ENCODE measurements at places on chromosomes 6 and 20. TPM values are rescaled to one million over a fixed set of nuclear protein-coding genes. Genes with fewer than 3 reads are reported as not detected.

DNA sequence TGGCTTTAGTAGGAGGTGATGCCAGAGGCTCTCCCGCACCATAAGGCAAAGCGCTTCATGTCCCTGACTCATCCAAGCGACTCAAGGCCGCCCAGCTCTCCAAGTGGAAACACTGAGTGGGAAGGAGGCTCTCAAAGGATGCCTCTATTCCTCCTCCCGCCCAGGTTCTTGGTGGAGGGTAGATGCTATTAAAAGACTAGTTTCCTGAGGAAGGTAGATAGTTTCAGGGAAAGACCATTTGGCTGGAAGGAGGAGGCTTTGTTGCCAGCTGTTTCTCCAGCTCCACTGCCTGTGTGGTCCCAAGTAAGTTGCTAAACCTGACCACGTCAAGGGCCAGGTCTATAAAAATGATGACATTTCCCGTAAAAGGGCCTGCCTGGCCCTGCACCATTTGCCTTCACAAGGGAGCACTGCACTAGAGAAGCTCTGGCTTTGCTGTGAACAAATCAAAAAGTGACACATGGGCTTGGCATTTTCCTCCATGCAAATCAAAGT is 48.2 kb downstream of the GMDS start:
- no peak for DNase-seq

DNA sequence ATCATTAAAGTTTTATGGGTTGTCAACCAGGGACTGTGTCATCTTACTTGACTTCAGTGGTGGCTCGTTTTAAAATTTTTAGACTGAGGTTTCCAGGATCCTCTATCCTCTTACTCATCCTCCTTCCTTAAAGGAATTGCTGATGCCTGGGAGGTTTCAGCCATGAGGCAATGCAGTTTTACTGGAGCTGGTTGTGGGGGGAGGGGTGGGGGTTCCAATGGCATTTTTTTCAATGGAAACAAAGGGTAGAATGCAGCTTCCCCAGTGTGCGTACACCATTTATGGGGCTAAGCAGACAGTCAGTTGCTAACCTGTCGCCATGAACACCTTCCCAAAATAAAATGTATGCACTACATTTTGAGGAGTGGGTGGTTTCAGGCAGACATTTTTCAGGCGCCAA is 88.0 kb downstream of the METTL24 start:
- DNase-seq, result no peak

DNA sequence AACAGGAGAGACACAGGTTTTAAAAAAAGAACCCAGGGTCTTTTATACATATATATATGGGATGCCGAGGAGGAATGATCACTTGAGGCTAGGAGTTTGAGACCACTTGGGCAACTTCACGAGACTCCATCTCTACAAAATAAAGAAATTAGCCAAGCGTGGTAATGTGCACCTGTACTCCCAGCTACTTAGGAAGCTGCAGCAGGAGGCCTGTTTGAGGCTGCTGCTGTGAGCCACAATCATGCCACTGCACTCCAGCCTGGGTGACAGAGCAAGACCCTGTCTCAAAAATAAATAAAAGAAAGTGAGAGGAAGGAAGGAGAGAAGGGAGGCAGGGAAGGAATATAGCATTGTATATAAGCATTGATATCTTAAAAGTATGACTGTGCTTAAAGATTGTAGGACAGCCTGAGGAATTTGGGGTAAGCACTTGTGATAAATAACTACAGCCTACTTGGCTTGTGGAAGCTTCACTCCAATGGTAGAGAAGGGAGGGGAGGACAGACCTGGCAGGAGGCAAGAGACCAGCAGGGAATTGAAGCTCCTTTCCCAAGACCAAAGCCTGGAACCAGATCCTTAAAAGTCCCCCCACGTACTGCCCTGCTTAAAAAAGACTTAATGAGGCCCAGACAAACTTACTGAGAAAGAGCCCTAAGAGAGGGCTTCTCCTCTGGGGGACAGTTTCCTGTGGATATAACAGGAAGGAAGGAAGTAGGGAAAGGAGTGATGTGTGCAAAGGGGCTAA is 2.5 kb upstream of the SNTA1 start:
- DNase-seq, result no peak

- no peak for DNase-seq
Observed at GRCh38 chr6:117494283-117494682, 11.8 kb downstream of the DCBLD1 start.

DNA sequence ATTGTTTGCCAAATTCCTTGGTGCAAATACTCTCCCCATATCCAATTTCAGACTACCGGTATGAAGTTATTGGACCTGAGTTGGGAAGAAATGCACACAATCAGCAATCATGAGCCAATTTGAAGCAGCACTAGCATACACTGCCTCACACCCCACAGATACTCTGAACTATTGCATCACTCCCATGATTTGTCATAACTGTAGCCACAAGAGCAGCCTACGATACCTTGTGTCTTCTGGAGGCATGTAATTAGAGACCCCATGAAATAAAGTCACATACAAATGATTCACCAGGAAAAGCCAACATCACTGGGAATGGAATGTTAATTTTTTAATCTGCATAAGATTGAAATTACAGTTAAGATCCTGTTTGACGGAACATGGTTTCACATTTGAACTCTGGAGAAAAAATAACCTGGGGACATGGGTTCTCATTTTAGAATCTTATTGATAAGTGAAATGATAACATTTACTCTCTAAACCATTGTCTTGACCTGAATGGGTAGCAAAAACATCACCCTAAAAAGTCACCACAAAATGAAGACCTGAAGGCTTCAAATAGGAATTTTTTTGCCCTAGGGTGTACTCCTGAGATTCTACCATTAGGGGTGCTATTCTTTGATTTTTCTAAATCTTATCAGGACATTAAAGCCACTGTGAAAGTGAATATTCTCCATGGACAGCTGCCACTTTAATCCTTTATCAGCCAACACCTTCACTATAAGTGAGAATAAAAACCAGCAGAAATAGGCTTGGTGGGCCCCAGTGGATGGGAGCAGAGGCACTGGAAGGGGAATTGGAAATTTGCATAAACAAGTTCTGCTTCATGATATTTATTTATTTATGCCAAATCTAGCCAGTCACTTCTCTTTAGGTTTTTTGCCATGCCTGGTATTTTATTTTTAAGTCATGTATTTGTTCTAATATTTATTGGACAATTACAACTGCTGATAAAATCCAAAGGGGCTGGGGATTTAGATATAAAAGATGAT is 34.5 kb upstream of the HBS1L start:
- peak; percentile 61 for DNase-seq

DNA sequence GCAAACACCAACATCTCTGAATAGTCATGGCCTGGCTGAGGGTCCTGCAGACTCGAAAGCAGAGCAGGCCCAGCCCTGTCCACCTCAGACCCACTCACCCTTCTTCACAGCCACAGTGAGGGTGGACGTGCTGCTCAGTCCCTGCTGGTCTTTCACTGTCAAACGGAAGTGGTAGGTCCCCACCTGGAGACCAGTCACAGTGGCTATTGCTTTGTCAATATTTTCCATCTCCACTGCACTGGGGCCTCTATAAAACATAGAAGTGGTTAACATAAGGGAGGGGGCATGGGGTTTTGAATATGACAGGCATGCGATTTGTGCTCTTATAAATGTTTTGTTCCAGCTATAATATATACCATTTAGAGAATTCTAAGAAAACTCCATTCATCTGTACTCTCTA is 73.9 kb downstream of the ALDH5A1 start:
- DNase-seq, result no peak

- DNase-seq, result no peak
Observed at GRCh38 chr6:120556491-120556890, 777.8 kb downstream of the TBC1D32 start.

GRCh38 chr6:34067814-34068213 is 78.1 kb downstream of the GRM4 start:
- DNase-seq, result peak; percentile 15

GRCh38 chr6:132041706-132042105 is 90.5 kb upstream of the CCN2 start:
- no peak for DNase-seq

DNA sequence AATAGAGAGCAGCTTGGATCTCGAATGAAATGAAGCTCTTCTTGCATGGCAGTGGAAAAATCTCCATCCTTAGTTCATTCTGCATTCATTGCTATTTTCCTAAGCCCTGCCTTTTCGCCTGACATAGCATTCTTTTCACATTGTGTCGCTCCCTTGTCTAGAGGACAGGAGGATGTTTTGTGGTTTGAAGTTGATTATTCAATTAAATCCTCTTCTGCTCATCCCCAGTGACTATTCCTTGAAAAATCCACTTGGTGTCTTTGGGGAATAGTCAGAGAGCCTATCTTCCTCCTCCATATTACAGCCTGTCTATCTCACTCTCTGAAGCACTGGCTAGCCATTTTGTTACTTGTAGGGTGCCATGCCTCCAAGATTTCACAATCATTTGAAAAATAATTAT is 161.2 kb downstream of the KLHL32 start:
- DNase-seq, result no peak

- no peak for DNase-seq
Observed at GRCh38 chr6:133223452-133224029, 17.6 kb upstream of the EYA4 start.

GRCh38 chr20:63322146-63322932 is 29.4 kb downstream of the COL20A1 start:
- peak; percentile 2 for DNase-seq

DNA sequence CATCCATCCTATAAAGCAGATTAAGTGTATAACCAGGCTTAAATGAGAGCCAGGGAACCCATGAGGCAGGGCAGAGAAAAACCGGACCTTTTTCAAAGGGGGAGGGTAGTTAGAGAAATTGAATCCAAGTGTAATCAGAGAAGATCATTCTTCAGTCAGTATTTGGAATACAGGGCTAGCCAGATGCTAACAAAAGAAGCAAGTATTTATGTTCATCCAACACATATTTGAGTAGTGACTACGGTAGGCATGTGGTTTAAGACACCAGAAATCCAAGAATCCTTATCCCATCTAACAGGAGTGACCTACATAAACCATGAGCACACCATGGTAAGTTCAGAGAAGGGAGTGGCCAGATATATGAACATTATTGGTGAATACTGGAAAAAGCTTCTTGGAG is 46.8 kb upstream of the FAM83C start:
- no peak for DNase-seq

GRCh38 chr20:1252416-1252815 is 13.7 kb upstream of the SNPH start:
- DNase-seq, result no peak

The VWA7 gene
- 0.89 TPM for total RNA-seq

The HLA-DPA1 gene
- total RNA-seq, result 15.3 TPM

The TRIM40 gene
- not detected for total RNA-seq

GRCh38 chr20:48877304-48877703 is 44.2 kb upstream of the ARFGEF2 start:
- no peak for DNase-seq

GRCh38 chr6:158810155-158811095 is 8.7 kb downstream of the EZR start:
- DNase-seq, result no peak

GRCh38 chr6:136038531-136038930 is 187.0 kb downstream of the PDE7B start:
- DNase-seq, result no peak

The ZNF334 gene
- 1.7 TPM for total RNA-seq

The SMLR1 gene
- total RNA-seq, result not detected

GRCh38 chr20:48476854-48477253 is 350.9 kb downstream of the PREX1 start:
- DNase-seq, result no peak

The KIF25 gene
- total RNA-seq, result not detected

DNA sequence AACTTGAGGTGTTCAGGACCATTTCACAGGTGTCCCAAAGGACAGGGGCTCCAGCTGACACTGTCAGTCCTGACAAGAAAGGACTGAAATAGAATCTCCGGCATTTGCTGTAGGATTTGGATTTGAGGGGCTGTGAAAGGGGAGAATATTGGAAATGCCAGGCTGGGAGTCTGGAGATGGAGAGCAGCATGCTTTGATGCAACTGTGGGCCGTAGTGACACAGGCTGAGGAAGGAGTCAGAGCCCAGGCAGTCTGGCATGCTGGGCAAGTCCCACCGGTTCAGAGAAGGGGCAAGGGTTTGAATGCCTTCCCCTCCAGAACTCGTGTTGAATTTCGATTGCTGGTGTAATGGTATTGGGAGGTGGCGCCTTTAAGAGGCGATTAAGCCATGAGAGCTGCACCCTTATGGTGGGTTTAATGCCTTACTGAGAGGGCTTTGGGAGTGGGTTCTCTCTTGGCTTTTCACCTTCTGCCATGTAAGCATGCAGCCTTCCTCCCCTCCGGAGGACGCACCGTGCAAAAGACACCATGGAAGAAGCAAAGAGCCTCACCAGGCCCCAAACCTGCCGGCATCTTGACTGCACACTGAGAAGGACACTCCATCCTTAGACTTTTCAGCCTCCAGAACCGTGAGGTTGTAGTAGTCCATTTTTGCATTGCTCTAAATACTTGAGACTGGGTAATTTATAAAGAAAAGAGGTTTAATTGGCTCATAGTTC is 9.4 kb upstream of the PYGB start:
- DNase-seq, result peak; percentile 28

GRCh38 chr6:87918461-87918941 is 129.1 kb upstream of the SPACA1 start:
- DNase-seq, result no peak

The MOCS3 gene
- 2.2 TPM for total RNA-seq

DNA sequence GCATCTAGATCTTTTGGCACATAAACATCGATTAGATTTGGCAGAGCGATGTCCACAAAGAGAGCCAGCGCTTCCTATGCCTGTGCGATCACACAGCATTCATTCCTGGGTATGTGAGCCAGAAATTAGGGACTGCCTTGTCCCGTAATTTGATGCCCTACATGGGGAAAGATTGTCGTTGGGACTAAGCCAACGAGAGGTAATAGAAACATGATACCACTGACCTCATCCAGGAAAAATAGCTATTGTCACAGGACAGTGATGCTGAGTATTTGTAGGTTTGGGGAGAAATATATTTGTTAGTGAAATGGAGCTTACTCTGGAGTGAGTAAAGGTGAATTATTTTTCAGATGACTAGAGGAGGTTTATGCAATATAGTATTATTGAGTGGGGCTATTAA is 154.0 kb downstream of the TSHZ2 start:
- DNase-seq, result no peak

DNA sequence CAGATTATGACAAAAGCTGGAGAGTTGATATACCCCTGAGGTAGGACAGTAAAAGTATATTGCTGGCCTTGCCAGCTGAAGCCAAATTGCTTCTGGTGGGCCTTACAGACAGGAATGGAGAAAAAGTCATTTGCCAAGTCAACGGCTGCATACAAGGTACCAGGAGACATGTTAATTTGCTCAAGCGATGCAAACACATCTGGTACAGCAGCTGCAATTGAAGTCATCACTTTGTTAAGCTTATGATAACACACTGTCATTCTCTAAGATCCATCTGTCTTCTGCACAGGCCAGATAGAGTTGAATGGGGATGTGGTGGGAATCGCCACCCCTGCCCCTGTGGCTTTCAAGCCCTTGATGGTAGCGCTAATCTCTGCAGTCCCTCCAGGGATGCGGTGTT is 40.4 kb upstream of the POPDC3 start:
- DNase-seq, result no peak

- no peak for DNase-seq
Observed at GRCh38 chr6:93970684-93971083, 551.3 kb upstream of the EPHA7 start.

Measured in activated naive CD4-positive, alpha-beta T cell treated with anti-CD3 and anti-CD28 coated beads for 36 hours (primary cell).